ENCODE measurements at places on chromosomes 7 and 10. TPM values are rescaled to one million over a fixed set of nuclear protein-coding genes. Genes with fewer than 3 reads are reported as not detected.

INSIG1 gene
- 214 TPM for total RNA-seq

MET gene
- total RNA-seq: 93.6 TPM

ENKUR gene
- under 0.01 TPM for total RNA-seq

STAG3 gene
- 1.3 TPM for total RNA-seq

TMEM120A gene
- 27.3 TPM for total RNA-seq

OR13A1 gene
- under 0.01 TPM for total RNA-seq

IPMK gene
- total RNA-seq: 7.0 TPM

WNT8B gene
- total RNA-seq: not detected

CRHR2 gene
- not detected for total RNA-seq

CDK6 gene
- total RNA-seq: 85.0 TPM

Data from tracheal epithelial cell (primary cell).